ENCODE measurements at places on chromosomes 7 and 10.
A peak's percentile ranks its signal among the peaks of the same experiment; 100 is the strongest.

- no peak for DNase-seq
Measured at GRCh38 chr7:32574626-32575025, 79.3 kb downstream of the AVL9 start.

DNA sequence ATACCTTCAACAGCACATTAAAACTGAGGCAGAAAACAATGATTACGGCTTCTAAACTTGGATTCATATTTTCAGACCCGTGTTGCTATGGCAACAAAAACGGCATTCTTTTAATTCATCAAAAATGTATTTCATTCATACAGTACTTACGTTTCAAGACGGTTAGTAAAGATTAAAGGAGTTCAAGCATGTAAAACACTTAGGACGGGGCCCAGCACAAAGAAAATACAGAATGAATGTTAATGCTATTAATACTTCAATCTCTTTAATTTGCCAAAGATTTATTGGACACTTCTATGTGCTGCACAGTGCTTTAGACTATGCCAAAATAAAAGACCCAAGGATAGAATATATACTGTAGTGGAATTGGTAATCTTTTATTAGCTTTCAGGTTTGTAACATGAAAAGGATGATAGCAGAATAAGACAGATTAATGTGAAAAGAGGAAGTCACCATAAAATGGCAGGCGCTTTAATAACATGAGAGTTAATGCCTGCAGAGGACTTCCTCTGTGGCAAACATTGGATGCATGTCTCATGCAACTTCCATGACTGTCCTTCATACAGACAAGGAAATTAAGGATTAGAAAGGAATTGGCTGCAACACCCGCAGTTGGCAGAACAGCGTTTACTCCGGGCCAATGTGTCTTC lies 201.6 kb upstream of the KLF6 start:
- no peak for DNase-seq

DNA sequence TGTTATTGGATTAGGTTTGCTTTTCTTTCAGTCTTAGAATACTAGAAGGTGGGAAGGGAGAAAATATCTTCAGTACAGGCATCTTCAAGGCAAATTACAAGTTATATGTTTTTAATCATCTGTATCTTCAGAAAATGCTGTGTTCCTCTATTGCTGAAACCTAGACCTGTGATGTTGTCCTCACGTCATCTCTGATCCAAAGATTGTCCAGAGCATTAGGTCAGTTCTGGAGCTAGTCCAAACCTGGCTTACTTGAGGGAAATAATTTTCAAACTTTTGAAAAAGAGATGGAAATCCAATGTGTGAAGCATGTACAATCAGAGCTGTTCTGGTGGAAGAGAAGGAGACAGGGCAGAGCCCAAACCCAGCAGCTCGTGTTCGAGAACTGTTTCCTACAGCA lies 217.3 kb downstream of the ZEB1 start:
- no peak for DNase-seq

DNA sequence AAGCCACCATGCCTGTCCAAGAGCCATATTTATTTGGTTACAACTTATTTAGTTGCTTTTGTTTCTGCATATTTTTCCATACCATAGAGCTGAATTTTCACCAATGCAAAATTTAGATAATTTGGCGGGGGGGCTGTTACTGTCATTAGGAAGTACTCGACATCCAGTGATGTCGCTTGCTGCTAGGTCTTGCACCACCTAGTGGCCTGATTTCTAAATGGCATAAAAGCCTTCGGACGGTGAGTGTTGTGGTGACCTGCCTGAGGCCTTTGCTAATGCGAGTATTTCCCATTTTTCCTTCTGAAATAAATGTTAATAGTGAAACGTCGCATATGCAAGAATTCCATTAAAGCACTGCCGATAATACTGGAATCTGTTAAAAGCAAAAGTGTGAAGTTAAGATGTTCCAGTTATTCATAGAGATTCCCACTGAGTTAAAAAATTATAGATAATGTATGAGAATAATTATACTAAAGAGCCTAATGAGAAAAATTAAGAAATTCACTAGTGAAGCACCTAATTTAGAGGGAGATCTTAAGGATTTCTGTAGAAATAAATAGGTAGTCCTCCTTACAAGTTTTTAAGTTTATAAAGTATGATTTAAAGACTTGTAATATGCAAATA lies 86.1 kb upstream of the DNAJB6 start:
- DNase-seq = peak; percentile 39

GRCh38 chr10:117736655-117737054 lies 194.1 kb downstream of the EMX2 start:
- no peak for DNase-seq

GRCh38 chr10:2908851-2909630 lies 158.3 kb upstream of the PFKP start:
- DNase-seq = no peak

DNA sequence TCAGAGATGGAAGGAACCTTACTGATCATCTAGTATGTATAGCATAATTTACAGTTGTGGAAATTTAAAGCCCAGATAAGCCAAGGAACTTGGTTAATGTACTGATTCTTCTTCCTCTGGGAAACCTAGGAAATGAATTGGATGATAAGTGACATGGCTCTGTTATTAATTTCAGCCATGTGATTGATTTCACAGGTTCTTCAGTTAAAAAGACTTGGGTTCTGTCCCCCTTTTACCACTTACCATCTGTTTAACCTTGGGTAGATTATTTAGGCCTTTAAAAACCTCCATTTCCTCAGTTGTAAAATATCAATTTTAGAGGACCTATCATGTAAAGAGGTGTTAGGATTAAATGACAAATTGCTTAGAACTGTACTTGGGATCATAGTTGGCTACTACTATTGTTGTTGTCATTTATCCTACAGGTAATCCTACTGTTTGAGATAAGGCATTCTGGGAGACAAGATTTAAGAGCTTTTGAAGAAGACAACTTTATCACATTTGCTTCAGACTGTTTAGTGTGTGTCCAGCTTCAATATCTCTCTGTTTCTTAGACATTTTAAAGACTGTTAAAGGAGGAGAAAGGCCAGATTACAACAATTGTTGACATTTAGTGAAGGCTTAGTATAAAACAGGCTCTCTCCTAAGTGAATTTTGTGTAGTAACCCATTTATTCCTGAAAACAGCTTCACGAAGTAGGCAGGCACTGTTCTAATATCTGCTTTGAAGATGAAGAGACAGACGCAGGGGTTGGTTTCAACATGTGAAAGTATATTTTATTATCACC lies 997.1 kb upstream of the C7orf33 start:
- no peak for DNase-seq

- no peak for DNase-seq
Measured at GRCh38 chr10:71045936-71046335, 157.6 kb upstream of the PCBD1 start.

DNA sequence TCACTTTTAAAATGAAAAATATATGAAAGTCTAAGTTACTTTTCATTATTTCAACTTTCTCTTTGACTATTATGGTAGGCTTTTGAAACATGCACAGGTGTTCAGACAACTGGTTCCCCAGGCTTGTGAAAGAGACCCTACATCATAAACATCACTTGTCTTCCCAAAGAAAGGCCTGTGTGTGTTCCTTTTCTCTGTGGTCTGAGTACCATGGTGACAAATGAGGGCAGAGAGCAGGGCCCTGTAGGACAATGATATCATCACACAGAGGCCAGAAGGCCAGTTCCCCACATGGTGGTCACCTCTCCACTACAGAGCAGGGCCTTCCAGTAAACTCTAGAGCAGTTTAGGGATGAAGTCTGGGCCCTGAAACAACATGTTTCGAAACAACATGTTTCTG lies 288.8 kb downstream of the USP6NL start:
- no peak for DNase-seq

- DNase-seq = no peak
Measured at GRCh38 chr10:15420858-15421257, 49.8 kb upstream of the FAM171A1 start.

DNA sequence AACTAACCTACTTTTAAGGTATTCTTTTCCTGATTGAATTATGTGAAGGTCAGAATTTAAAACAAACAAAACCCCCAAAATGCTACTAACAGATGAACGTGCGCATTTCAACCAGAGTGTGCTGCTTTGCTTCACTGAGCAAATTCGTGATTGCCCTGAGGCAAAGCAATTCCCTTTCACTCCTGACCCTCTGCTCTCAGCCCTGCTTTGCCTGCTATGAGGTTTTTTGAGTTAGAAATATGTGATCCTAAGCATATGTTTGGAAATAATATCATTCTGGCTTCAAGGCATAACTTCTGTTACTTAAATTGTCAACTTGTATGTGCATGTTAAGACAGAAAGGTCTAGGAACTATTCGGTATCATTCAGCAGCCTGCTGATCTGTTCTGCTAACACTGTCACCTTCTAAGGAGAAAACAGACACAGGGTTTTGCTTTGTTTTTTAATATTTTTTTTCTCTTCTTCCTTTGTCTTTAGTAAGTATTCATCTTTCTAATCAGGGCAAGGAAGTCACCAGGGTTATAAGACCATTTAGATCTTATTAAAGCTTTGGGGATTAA lies 124.2 kb downstream of the GNAT3 start:
- no peak for DNase-seq

- peak; percentile 74 for DNase-seq
Measured at GRCh38 chr10:119416855-119417254, 125.7 kb downstream of the RGS10 start.

GRCh38 chr10:44457259-44457658 lies 72.4 kb upstream of the CXCL12 start:
- no peak for DNase-seq

DNA sequence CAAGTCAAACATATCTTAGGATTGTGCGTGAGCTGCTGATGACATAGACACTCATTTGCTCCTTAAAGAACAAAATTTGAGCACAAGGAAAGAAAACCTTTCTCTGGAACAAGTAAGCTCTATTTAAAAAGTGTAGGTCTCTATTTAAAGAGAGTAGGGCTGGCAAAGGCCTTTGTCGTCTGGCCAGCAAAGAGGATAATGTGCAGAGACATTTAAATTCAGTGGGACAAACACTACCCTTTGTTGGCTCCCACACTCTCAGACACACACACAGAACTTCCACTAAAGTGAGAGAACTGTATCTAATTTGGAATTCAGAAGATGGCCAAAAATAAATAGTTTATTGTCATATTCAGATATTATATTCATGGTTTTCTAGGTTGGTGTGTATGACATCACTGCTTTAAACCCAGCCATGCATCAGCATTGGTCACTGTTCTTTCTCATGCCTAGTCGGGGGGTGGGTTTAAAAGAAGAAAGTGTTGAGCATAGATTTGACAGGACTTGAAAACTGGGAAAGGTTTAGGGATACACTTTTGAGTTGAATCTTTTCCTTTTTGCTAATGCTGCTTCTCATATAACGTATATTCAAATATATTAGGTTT lies 49.5 kb upstream of the HDAC9 start:
- no peak for DNase-seq

- no peak for DNase-seq
Measured at GRCh38 chr7:39826166-39826565, 123.9 kb upstream of the CDK13 start.

- DNase-seq = no peak
Measured at GRCh38 chr10:110141871-110142635, 65.4 kb upstream of the MXI1 start.

- DNase-seq = no peak
Measured at GRCh38 chr7:90320418-90320800, 695 bp downstream of the FAM237B start.

- DNase-seq = no peak
Measured at GRCh38 chr7:68269405-68269804, 1272.8 kb downstream of the TYW1 start.

GRCh38 chr10:123991611-123992570 lies 100.3 kb upstream of the CPXM2 start:
- DNase-seq = no peak

- peak; percentile 17 for DNase-seq
Measured at GRCh38 chr7:150876817-150877526, 24.7 kb downstream of the AOC1 start.

DNA sequence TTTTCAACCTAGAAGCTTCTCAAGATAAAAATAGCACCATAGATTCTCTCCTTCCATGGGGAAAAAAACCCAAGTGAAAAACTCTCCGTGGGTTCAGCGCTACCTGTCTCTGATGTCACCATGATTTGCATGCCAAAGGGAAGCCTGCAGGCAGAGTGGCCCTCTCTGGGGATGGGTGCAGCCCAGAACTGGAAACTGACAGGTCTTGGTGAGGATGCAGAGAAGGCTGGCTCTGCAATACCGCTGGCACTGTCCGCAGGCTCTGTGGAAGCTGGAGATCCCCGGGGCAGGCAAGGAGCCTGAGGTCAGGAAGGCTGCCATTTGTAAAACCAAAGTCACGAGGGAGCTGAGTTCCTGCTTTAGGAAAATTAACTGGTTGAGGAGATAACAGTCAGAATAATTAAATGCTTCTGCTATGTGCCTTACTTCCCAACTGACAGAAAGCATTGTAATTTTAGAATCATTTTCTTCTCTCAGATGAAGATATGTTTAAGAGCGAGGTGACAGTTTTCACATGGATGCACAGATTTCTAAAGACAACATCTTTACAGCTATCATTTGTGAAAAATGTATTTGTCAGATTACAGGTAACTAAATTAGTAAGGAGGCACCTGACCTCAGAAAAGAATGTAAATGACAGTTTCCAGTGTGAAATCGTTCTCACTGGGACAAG lies 731.5 kb upstream of the FZD8 start:
- no peak for DNase-seq

GRCh38 chr7:34869057-34869456 lies 168.2 kb downstream of the DPY19L1 start:
- DNase-seq = no peak
